ENCODE measurements at places on chromosomes 16 and 17.

GRCh38 chr17:80132906-80133625, 13.9 kb downstream of the EIF4A3 start:
- DNase-seq, result no peak

GRCh38 chr16:3122926-3123570, 10.7 kb downstream of the ZNF205 start:
- no peak for DNase-seq

- no peak for DNase-seq
These were observed 378.9 kb downstream of the PMP22 start for GRCh38 chr17:14886200-14886739.

- DNase-seq, result no peak
These were observed 610 bp downstream of the C16orf74 start for GRCh38 chr16:85750146-85750826.

DNA sequence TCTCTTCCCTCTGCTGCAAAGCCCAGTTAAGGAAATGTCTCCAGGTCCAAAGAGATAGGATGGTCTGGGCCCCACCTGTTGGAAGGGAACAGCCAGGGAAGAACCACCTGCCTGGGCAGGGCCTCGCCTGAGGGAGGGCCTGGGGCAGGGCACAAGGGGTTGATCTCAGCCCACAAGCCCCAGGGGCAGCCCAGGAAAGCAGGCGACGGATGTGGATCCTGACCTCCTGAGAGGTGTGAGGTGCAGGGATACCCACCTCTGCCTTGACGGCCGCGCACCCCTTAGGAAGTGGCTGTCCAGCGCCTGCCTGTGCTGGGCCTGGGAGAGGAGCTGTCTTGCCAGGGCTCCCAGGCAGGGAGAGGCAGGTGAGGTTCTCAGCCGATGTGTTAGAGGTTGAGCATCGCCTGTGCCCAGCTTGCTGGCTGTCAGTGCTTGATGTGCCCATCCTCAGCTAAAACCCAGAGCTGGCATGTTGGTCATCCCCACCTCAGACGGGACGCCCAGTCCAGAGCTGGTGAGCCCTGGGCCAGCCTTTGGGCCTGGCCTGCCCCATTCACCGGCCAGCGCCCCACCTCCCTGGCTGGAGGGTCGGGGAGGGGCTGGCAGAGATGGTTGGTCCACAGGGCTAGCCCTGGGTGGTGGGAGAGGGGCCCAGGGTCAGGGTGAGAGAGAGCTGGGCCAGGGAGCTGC, 434 bp downstream of the CEMP1 start:
- no peak for DNase-seq

GRCh38 chr17:80096561-80097021, 4.8 kb upstream of the GAA start:
- DNase-seq, result no peak

- DNase-seq, result no peak
These were observed 193.4 kb upstream of the CPHXL start for GRCh38 chr16:75919664-75920063.

- no peak for DNase-seq
These were observed 171.1 kb downstream of the ABCC12 start for GRCh38 chr16:47984669-47985068.

DNA sequence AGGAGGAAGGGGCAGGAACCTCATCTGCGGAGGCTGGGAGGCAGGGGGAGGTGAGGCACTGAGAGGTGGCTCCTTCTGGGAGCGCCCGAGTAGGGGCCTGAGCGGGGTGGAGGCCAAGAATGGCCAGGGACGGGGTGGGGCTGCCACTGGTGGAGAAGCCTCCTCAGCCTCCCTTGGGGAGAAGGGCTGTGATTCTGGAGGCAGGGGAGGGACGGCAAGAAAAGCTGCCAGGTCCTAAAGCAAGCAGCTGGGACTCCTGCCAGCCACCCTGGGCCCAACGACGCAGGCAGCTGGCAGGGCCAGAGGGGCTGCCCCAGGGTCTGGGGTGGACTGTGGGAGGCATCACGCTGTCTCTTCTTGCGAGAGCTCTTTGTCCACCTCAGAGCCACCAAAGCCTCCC, 12.7 kb upstream of the MLKL start:
- no peak for DNase-seq

GRCh38 chr17:78381601-78382232, 3.3 kb downstream of the PGS1 start:
- no peak for DNase-seq

DNA sequence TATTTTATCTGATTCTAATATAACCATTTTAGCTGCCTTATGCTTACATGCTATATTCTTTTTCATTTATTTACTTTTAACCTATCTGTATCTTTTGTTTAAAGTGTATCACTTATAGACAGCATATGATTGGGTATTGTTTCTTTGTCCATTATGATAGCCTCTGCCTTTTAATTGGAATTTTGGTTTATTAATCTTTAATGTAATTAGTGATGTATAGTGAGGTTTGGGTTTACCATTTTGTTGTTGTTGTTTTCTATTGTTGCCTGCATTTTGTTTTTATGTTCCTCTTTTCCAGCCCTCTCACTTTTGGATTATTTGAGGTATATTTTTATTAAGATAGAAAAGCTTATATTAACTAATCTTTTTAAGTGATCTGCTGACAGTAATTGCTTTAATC, 59.4 kb downstream of the NLK start:
- DNase-seq, result no peak

DNA sequence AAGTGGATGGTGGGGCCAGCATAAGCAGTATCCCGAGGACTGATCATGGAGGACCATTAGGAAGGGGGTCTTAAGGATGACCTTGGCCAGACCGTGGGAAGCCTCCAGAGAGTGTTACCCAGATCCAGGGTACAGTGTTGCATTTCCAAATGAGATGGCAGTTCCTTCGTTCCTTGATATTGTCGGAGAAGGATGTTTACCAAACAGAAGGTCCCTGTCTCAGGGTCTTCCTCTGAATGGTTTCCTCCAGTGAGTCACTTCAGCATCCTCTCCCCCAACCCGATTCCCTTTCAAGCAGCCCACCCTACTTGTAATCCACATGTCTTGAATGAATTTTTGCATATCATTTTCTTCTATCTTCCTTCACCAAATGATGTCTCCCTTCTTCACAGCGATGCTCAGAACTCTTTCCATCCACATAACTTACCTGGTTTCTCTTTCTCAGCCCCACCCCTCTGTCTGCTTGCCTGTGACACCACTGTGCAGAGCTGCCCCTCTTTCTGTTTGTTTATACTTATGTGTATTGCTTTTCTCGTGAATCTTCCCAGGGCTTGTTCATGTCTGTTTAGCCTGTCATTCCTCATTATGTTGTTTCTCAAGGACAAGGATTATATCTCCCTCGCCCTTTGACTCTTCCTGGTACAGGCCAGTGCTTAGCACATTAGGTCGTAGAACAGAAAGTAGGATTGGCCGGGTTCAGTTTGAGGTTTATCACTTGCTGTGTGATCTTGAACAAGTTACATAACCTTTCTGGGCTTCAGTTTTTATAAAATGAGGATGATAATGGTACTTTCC, 5.7 kb downstream of the GOSR2 start:
- no peak for DNase-seq

- no peak for DNase-seq
These were observed 15.4 kb upstream of the ARHGAP17 start for GRCh38 chr16:25030420-25031131.

DNA sequence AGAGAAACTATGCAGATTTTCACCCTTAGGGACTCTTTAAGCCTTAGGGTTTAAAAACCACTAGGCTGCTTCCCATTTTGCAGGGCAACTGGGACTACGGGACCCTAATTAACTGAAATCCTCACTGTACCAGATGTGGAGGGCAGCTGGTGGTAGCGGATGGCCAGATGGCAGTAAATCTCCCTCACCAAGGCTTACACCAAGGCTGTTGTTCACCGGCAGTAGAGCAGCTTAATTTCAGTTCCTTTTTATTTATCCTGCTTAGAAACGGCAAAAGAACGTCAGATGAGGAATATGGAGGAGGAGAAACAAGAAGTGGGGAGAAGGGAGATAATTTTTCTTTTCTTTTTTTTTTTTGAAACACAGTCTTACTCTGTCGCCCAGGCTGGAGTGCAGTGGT, 6.5 kb downstream of the ABHD15 start:
- no peak for DNase-seq

DNA sequence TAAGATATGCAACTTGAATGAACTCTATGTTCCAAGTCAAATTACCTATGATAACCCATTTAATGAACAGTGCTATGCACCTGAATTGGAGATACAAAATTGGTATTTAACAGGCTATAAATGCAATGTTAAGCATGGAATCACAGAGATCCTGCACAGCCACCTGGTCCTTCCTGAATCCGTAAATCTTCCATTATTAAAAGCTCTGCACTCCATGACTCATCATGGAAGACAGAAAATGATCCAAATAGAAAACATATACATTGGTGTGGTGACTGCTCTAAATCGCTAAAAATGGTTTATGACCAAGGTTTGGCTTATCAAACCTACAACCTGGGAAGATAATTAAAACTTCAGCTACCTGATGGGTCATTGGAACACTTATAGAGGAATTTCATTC, 45.3 kb downstream of the GLG1 start:
- DNase-seq, result no peak

DNA sequence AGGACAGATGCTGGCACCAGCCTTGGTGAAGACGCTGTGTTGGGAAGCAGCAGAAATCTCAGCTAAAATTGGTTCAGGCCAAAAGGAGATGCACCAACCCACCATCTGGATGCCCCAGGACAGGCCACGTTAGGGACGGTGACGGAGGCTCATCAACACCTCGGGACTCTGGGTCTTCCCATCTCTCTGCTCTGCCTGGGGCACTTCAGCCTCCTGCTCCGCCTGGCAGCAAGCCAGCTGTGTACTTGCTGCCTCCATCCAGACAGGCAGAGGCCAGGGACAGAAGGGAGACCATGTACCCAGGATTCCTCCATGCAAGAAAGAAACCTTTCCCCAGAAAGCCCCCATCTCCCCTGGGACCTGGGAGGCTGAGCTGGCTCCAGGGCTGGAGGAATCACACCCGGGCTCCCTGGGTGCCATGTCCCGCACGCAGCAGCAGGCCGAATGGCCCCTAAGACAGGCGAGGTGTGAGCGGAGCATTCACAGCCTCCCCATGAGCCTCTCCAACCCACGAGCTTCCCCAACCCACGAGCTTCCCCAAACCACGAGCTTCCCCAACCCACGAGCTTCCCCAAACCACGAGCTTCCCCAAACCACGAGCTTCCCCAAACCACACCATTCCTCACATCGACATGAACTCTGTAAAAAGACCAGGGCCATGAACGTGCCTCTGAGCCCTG, 274.5 kb downstream of the C16orf95 start:
- DNase-seq, result no peak

DNA sequence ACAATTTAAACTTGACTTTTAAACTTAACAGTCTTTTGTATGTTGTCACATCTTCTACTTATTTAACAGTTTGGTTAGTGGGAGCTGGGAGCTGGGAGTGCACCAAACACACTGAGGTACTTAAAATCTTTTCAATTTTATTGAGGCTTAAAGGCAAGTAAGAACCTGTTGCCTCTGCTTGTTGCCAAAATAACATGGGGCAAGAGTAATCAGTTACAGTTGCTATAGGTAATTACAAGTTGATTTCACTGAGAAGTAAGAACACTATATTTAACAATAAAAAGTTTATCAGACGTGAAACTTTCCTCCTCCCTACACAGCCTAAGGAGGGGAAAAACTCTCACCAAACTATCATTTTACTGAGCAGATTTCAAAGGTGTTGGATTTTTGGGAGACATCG, 135.2 kb downstream of the FTO start:
- no peak for DNase-seq

DNA sequence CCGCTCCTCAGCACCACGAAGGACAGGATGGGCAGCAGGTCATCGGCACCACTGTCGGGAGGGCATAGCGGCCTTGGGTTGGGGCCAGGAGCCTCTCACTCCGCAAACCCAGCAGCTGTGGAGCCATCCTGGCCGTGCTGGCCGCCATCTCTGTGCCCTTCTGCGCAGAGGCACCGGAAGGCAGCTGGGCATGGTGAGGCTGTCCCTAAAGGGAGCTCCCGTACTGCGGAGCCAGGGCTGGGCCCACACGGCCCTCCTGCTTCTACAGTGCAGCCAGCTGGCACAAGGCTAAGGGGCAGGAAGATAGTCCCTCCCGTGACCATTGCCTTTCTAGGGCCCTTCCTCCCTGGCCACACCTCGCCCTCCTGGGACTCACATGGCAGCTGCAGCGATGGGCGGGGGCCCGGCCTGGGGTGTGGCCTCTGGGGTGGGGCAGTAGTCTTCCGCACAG, 7.0 kb upstream of the SPATA2L start:
- no peak for DNase-seq

- peak; percentile 55 for DNase-seq
These were observed 10.6 kb upstream of the CD300A start for GRCh38 chr17:74455821-74456220.

DNA sequence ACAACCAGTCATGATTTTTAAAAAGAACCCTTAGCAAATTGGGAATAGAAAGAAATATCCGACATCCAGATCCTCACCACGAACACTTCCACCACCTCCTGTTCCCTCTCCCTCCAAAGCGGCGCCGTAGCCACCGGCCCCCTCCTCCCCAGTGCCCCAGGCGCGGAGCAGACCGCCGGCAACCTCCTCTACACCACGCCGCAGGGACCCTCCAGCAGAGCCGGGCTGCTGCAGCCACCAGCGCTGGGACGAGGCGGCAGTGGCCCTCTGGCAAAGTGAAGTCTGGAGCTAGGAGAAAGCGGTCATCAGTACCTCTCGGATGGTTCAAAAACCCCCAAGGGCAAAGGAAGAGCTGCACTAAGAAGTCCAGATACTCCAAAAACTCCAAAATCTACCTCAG, 41.4 kb upstream of the SLFN13 start:
- DNase-seq, result no peak

GRCh38 chr16:65061935-65062518, 59.8 kb downstream of the CDH11 start:
- DNase-seq, result no peak

DNA sequence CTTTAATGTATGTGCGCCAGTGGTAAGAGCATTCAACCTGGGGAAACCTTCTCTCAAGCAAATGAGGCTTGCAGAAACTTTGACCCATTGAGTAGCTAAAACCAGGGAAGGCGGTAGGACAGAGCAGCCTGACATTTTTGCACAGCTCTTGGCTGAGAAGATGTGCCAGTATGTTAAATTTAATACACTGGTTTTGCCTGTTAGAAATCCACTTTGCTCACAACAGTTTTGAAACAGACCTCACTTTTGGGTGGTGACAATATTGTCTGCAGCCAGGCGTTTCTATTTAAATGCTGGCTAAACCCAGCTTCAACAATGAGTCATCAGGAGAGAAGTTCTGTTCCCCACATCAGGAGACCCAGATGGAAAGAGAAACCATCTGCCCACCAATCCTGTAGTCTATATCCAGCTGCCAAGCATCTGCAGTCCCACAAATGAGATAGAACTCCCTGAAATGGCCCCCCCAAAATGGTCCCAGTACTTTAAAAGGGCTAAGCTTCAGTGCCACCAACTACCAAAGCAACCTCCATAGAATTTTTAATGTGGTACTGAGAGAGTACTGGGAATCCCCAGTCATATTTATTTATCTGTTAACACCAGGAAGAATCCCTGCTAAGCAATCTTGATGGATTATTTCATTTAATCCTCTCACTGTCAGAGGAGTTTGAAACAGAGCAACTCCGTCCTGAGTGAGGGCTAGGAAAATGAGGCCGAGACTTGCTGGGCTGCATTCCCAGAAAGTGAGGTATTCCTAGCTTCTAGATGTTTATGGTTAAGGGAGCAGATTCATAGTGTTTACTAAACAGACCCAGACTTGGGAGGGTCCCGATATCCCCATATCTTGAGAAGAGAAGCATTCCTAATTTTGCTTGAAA, 29.0 kb upstream of the CLEC3A start:
- no peak for DNase-seq

- no peak for DNase-seq
These were observed 93.5 kb downstream of the WWP2 start for GRCh38 chr16:69855592-69855991.

- no peak for DNase-seq
These were observed 79.5 kb downstream of the WIPI1 start for GRCh38 chr17:68377771-68378267.

- DNase-seq, result peak; percentile 84
These were observed at the start of gene PIGS for GRCh38 chr17:28571361-28572122. Gene PIGS, minus strand, starts transcription at chr17:28571524. Its CDS starts 28 bp downstream, at chr17:28571496.

All from NCI-H446 treated with DMSO at 0.1 percent for 48 hours (cell line).